PC-9 (cell line): ENCODE measurements at places on chromosomes 6 and 20. TPM values are rescaled to one million over a fixed set of nuclear protein-coding genes. Genes with fewer than 3 reads are reported as not detected.

The ZC2HC1B gene
- not detected in 2 replicates for total RNA-seq

The TRAPPC3L gene
- not detected in 2 replicates for total RNA-seq

The SLC44A4 gene
- 44.4 and 44.9 TPM in 2 replicates for total RNA-seq

The RSPO4 gene
- not detected in 2 replicates for total RNA-seq

The CLVS2 gene
- total RNA-seq: not detected in 2 replicates

The NFYA gene
- 27.3 and 31.9 TPM in 2 replicates for total RNA-seq

The CCN6 gene
- total RNA-seq: not detected in 2 replicates

The PRICKLE4 gene
- 8.4 and 9.2 TPM in 2 replicates for total RNA-seq

The C6orf141 gene
- 12.3 and 21.9 TPM in 2 replicates for total RNA-seq

The GSTA1 gene
- not detected in 2 replicates for total RNA-seq

The PDYN gene
- total RNA-seq: not detected in 2 replicates

The PHACTR1 gene
- total RNA-seq: not detected in 2 replicates

The KHDRBS2 gene
- total RNA-seq: not detected in 2 replicates

The ANKRD66 gene
- total RNA-seq: not detected in 2 replicates

The BPIFB2 gene
- not detected in 2 replicates for total RNA-seq

The BANF2 gene
- not detected in 2 replicates for total RNA-seq
